ENCODE measurements at places on chromosomes 2 and 18.
A peak's percentile ranks its signal among the peaks of the same experiment; 100 is the strongest.

DNA sequence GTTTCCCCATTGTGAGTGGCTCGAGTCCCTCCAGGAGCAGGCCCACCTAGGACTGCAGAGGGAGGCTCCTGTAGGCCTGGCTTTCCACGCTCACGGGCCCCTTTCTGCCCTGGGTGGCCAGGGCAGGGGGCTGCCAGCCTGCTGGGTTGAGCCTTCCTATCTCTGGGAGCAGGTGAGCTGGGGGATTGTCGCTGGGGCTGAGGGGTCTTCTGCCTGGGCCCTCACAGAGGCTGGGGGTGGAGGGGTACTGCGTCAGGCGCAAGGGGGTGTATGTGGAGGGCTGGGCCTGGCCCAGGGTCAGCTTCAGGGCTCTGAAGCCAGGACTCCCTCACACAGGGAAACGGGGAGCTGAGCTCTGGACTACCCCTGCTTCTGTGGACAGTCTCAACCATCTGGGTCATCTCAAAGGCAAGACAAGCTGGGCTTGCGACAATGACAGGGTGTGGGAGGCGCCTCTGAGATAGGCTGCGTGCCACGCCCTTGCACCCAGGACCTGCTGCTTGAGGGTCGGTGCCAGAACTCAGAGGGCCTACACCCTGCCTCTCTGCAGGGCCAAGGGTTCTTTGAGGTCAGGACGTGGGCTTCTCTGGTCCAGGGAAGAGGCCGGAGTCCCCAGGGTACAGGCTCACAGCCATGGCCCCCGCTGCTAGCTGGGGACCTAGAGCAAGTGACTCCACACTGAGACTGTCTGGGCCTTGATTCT lies 206.1 kb downstream of the TWIST2 start:
- no peak for DNase-seq

DNA sequence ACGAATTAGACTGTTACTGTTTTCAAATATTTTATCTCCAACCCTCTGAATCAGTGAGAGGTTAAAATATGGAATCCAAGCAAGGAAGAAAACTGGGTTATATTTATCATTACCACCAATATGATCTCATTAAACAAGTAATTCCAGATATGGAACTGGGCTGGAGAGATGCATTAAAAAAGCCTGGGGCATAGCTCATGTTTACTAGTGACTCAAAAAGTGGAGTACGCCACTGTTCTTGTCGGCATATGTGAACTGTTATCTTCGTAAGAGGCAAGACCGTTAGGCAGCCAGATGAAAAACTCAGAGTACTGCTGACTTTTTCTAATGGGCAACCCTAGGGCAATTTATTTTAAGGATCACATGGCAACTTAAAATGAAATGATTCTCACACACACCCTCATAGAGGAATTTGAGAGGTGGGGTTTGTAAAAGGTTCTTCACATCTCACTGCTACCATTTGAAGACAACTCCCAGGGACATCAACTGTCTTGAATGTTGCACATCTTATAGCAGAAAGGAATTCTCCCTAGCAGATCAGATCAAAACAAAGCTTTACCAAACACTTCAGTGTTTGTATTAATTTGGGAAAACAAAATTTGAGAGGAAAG lies 105.2 kb upstream of the TFCP2L1 start:
- no peak for DNase-seq

- DNase-seq = no peak
Measured at GRCh38 chr18:52730972-52731619, 391.1 kb downstream of the DCC start.

GRCh38 chr2:26692279-26692896 lies at the start of gene KCNK3:
TSS of gene KCNK3 (plus strand) at chr2:26692722. CDS start at chr2:26692876, 154 bp downstream.
- DNase-seq = peak; percentile 57

DNA sequence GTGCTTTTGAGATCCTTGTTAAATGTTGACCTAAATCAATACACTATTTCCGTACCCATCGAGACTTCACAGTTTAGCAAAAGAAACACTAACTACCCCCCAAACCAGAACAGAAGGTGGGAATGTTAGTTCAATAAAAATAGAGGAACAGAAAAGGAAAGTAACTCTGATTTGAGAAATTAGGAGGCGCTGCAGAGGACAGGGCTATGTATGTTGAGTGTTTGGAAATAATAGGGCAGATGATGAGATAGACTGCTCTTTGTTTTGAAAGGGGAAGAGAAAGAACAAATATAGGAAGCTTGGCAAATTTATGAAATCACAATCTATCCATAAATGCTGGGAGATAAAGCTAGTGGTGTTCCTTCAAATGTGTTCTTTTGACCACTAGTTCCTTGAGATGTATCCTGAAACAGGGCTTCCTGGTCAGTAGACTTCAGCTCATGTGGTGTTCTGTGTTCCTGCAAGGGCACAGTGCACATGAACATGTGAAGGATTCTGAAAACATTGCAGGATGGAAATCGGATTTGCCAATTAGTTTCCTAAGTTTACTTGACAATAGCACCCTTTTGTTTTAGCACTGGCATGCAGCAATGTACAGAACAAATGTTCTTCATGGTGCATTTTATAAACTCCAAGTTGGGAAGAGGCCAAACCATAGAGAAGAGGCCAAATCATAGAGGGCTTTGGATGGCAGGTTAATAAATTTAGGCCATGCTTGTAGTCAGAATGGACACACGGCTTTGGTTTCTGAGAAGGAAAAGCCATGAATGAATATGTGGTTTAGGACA lies 39.8 kb downstream of the RHBDD1 start:
- DNase-seq = no peak

- no peak for DNase-seq
Measured at GRCh38 chr2:98804736-98805135, 73.8 kb upstream of the MGAT4A start.

DNA sequence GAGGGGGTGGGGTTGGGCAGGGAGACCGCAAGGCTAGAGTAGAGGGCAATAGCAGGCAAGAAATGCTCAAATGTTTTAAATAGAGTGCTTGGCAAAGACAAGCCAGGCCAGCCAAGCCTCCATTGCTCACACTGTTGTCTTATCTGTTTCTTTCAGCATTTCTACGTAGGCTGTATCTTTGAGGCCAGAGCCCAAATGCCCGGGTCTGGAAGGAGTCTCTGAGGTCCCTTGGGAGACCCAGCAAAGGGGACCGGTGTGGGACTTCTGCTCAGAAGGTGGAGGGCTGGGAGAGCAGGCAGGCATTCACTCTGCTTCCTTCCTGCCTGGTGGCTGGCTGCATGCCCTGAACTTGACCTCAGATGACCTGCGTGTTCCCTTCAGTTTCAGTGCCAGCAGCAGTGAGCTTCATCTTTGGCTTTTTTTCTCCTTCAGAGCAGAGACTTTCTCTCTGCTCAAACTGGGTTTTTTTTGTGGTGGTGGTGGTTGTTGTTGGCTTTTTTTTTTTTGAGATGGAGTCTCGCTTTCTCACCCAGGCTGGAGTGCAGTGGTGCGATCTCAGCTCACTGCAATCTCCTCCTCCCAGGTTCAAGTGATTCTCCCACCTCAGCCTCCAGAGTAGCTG lies 13.7 kb upstream of the TET3 start:
- peak; percentile 56 for DNase-seq

DNA sequence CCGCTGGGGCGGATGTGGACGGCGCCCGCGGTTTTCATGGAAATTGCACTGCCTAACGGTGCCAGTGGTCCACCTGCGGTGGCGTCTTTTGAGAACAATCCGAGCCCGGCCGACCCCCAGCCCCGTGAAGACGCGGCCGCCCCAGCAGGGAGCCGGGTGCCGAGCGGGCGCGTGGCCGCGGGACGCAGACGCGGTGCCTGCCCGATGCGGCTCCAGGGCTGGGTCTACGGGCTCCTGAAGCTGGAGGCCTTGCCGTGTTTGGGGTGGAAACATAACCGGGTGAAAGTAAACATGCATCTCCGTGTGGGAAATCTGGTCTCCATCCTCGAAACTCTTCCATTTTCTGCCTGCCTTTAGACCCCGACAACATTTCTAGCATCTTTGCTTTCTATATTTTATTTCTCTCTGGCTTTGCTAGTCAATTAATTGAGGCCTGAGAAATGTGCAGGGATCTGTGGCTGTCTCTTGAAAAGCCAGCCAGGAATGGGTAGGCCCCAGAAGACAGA lies 572 bp downstream of the INPP4A start:
- DNase-seq = peak; percentile 24
